Renal cortical epithelial cell (primary cell): ENCODE measurements at places on chromosomes 4 and X.
A peak's percentile ranks its signal among the peaks of the same experiment; 100 is the strongest.

GRCh38 chr4:55545641-55546505 lies 836 bp downstream of the CLOCK start:
- DNase-seq, result peak; percentile 40

DNA sequence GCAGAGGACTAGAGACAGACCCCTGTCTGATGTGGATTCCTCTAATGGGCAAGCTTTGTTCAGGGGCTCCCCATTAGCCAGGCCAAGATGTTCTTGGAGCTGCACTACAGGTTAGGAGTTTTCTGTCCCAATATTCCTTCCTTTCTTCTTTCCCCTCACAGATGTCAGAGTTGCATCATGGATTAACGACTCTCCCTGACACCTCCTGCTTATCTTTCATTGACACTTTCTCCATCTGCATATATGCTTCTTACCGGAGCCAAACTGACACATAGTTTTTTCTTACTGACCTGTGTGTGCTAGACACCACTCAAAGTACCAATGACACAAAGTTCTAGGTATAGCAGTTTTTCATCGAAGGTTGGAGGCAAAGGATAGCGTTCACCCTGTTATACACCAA lies 228.6 kb upstream of the HCCS start:
- no peak for DNase-seq

GRCh38 chrX:123486297-123486696 lies 246.6 kb downstream of the THOC2 start:
- no peak for DNase-seq

DNA sequence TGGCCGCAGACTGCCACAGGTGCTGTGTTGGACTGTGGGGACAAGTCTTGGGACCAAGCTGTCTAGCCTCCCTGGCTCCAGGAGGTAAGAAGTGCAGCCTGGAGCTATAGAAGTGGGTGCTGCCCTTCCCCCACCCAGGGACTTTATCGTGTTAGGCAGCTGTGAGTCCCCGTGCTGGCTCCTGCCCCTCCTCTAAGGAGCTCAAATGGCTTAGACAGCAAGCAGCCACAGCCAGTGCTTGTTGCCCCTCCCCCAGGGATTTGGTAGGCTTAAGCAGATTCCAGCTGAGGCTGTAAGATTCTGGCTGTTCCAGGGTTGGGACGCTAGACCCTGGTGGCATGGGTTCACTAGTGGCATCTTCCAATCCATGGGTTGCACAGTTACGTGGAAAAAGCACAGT lies 979.4 kb upstream of the PCDH10 start:
- DNase-seq, result no peak

GRCh38 chr4:70818921-70819320 lies 20.8 kb downstream of the GRSF1 start:
- no peak for DNase-seq

- DNase-seq, result no peak
Measured at GRCh38 chrX:2489446-2490445, 11.0 kb downstream of the DHRSX start.

DNA sequence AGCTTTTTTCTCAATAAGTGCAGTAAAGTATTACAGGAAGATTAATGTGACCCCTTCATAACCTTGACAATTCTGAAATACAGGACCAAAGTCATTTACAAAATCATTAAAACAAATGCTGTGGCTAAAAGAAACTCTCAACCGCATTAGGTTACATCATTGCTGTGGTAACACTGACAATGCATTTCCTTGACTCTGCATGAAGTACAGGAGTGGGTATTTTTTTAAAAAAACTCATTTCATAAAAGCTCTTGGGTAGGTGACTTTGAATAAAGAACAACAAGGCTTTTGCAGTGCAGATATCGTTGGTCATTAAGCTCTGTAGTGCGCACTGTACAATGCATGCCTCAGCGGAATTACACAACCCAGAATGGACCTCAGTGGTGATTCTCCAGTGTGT lies 23.4 kb upstream of the XK start:
- DNase-seq, result no peak
